ENCODE measurements at places on chromosomes 16 and 17.

- DNase-seq, result no peak
Measured at GRCh38 chr17:58319173-58320162, 9.1 kb downstream of the TSPOAP1 start.

DNA sequence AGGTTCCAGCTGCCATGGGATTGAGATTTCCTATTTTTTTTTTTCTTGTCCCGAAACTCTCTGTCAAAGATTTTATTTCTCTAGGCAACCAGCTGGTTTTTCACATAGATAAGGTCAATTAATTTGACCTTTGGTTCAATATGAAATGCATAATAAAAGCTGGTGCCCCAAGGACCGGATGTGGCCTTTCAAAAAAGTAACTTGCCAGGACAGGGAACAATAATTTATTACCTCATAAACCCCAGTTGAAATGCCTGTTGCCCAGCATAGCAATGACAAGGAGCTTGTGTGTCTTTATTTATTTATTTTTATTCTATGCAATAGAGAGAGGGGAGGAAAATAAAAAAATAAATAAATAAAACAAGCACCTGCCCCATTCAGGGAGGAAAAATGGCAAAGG is 472.7 kb downstream of the KCNJ2 start:
- no peak for DNase-seq

- no peak for DNase-seq
Measured at GRCh38 chr17:66941773-66942450, 22.6 kb upstream of the CACNG4 start.

DNA sequence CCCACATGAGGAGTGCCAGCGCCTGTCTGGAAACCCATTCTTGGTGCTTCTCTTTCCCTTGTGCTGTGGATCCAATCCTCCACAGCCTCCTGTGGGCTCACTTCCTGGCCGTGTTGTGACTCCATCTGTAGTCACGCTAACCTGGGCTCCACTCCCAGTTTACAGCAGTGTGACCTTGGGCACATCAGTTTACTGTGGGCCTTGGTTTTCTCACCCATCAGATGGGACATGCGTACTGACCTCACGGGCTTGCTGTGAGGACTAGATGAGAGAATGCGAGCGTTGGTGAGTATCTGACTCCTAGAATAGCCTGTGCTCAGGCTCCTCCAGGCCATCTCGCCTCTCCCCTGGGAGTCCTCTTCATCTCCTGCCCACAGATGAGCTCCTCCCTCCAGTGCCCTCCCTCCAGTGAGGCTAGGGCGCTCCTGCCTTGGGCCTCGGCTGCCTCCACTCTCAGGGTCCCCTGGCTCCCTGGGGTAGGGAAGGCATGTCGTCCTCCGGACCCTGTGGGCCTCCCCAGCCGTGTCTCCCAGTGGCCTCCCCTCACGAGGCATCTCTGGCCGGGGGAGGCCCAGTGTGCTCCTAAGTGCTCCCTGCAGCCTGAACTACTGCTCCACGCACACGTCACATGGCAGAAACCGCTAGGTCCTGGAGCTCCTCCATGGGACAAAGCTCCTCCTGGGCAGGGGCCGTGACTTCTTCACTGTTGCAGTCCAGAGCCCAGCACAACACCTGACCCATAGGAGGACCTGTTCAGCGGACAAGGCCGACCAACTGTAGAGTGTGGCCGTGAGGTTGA is 5.2 kb upstream of the FOXJ1 start:
- DNase-seq, result no peak

GRCh38 chr16:78513838-78514237 is 414.4 kb downstream of the WWOX start:
- DNase-seq, result no peak

DNA sequence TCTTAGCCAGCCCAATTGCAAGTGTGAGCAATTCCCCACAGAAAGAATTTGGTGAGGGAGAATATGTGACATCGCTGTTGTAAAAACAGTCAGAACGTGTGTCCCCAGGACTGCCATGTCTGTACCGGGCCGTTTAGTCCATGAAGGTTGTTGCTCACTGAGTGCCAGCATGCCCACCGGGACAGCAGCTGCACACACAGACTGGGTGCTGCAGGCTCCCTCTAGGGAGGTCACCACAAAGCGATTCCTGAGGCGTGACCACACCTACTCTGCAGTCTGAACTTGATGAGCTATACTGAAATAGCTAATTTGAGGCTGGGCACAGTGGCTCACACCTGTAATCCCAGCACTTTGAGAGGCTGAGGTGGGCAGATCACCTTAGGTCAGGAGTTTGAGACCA is 44.1 kb upstream of the ADORA2B start:
- no peak for DNase-seq

GRCh38 chr17:693791-694638 is 20.6 kb downstream of the VPS53 start:
- no peak for DNase-seq

GRCh38 chr16:57118461-57119084 is 26.2 kb downstream of the CPNE2 start:
- no peak for DNase-seq

GRCh38 chr16:4426021-4426684 is 485 bp downstream of the DNAJA3 start:
- no peak for DNase-seq

DNA sequence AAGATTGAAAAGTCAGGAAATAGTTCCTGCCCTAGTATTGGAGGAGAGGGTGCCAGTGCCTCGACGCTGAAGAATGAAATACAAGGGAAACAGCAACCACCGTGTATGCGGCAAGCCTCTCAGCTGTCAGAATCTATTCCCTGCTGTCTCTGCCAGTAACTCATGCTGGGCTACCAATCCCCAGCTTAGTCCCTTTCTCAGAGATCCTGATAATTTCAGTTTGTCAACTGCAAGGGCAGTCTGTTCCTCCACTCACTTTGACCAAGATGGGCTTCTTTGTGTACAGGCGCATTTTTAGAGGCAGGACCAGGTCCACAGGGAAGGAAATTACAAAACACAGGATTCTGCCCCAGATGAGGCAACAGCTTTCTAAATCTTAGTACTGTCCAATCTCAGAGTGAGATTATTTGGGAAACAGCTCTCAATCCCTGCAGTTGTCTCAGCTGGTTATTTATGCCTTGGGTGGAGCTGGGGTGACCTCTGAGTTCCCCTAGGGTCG is 1.3 kb downstream of the NQO1 start:
- no peak for DNase-seq

- no peak for DNase-seq
Measured at GRCh38 chr17:75346906-75347305, 57.7 kb upstream of the SLC25A19 start.

DNA sequence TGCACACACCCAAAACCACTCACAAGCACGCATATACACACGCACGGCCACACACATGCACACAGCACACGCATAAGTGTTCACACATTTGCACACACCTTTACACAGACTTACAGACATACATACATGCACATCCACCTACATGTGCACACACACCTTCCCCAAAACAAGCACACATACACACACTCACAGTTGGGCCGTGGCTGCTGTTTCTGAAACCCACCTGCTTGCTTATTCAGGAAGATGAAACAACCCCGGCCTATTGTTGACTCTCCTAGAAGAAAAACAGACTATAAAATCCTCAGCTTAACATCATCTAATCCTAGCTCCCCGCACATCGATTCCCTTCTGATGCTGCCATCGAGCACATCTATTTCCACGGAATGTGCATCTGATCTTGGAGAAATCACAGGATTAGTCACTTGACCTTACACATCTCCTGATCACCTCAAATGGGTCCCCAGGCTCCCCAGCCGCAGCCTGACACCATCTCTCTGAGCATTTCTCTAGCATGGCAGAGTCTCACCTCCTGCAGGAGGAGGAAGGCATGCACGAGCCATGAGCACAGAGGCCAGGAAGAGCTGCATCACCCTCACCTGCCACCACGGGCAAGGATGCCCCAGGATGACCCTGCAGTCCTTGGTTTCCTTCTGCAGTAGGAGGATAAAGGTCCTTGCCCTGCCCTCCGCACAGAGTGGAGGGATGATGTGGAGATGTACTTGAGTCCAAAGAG is 105.8 kb upstream of the CDH5 start:
- DNase-seq, result no peak

- DNase-seq, result no peak
Measured at GRCh38 chr17:79201536-79202227, 127.1 kb downstream of the ENGASE start.

GRCh38 chr17:57785022-57785421 is 39.9 kb upstream of the CCDC182 start:
- DNase-seq, result no peak
